Cortex of kidney (tissue), 1 donor: ENCODE measurements at places on chromosomes 5 and 9.

GRCh38 chr5:97065475-97065874 is 76.9 kb downstream of the LIX1 start:
- DNase-seq, result no peak

DNA sequence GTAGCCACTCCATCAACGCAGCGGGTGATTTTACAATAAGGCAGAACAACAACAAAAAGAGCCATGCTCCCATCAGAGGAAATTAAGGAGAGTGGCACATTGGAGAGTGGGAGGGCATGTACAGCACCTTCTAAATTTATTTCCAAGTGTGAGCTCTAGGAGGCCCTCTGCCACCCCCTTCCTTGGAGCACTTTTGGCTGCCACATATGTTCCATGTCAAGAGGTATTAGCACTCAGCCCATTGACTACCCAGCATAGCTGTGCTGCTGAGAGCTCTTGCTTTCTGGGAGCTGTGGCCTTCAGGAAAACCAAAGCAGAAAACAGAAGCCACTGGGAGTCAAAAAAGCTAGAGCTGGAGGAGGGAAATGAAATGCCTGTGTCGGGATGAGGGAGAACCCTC is 200.2 kb upstream of the PANK3 start:
- DNase-seq, result no peak

GRCh38 chr5:140301136-140301535 is 1.8 kb downstream of the PFDN1 start:
- no peak for DNase-seq

GRCh38 chr9:74858751-74859414 is 28.8 kb downstream of the TRPM6 start:
- no peak for DNase-seq

DNA sequence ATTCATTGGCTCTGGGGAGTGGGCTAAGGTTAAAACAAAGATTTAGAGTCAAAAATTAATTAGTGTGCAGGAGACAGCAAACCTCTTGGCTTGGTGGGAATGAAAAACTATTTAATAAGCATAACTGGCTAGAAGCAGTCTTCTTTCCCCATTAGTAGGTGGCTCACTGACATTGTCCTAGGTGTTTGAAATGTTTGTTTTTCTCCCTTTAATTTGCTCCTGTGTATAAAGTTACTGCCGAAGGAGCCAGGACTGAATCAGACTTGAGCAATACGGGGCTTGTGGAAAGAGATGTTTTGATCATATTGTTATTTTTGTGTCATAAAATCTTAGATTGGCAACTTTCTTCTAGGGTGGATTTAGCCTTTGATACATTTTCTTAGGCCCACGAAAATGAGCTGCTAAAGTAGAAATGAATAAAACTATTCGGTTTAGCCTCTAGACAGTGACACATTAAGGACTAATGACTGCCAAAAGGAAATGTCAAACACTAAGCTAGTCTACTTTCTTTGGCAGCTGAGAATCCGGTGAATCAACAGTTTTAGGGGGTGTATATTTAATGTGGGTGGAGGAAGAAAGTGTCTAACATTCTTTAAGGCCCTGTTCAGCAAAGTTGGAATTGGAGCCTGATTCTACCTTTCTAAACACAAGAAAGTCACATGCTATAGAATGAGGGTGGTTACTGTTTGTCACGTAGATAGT is 30.2 kb downstream of the LRRTM2 start:
- no peak for DNase-seq

DNA sequence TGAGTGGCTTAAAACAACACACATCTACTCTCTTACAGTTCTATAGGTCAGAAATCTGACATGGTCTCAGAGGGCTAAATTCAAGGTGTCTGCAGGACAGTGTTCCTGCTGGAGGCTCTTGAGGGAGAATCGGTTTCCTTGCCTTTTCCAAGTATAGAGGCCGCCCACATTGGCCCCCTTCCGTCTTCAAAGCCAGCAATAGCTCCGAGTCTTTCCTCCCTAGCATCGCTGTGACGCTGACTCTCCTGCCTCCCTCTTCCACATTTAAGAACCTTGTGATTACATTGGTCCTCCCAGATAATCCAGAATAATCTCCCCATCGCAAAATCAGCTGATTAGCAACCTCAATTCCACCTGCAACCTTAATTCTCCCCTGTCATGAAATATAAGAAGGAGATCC is 81.3 kb upstream of the IER5L start:
- no peak for DNase-seq

DNA sequence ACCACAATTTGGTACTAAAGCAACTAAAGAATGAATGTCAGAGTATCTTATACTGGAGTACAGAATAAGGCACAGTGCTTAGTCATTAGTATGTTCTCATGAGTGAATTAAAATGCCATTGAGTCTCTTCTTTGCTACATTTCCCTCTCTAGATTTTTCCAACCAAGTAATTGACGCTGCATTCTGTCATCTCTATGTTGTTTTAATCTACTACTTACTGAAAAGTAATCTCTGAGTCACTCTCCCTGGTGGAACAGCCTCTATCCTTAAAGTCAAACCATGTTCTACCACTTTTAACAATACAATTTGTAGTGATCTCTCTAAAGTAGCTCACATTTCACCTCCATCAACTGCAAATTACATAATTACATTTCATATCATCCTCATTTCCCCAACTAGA is 495.1 kb downstream of the CDH18 start:
- no peak for DNase-seq

- no peak for DNase-seq
Observed at GRCh38 chr9:38382141-38382540, 10.4 kb upstream of the ALDH1B1 start.

GRCh38 chr9:113886466-113886865 is 10.4 kb downstream of the ZNF618 start:
- DNase-seq, result no peak

- no peak for DNase-seq
Observed at GRCh38 chr5:44797841-44798240, 10.9 kb upstream of the MRPS30 start.

DNA sequence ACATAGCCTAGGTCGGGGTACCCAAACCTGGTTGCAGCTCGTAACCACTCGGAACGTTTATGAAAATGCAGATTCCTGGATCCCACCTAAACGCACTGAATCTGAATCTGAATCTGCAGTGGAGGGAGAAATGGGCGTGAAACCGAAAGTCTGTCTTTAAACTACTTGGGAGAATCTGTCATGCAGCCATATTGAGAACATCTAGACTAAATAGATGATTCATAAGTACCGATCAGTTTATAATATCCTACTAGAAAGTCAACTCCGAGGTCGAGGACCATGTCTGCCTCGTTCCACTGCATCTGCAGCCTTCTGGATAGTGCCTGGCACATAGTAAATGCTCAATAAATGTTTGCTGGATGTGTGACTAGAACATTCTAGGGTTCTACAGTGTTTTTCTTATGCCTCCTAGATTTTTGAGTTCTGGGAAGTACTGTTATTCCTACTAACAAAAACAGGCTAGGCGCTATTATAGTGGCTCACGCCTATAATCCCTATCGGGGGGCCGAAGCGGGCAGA is 632 bp downstream of the COQ4 start:
- no peak for DNase-seq

DNA sequence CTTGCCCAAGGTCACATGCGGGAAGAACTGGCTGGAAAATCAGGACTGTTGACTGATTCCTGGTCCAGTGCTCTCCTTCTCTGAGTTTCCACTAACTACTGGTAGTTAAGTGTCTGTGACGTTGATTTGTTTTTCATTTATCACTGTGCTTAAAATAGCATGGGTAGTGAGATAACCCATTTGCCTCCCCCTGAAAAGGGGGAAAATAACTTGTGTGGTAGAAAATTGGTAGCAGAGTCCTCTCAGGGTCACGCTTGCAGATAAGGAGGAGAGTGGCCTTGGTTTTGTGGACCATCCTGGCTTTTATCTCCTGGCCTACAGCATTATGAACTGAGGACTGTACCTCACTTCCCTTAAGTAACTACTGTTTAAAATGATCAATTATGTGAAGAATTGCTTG is 10.9 kb downstream of the FUBP3 start:
- no peak for DNase-seq
